ENCODE measurements at places on chromosomes 6 and 20. TPM values are rescaled to one million over a fixed set of nuclear protein-coding genes. Genes with fewer than 3 reads are reported as not detected.
A peak's percentile ranks its signal among the peaks of the same experiment; 100 is the strongest.

- H3K27me3 ChIP-seq: no peaks in the 10 kb centered on the region
- H3K4me3 ChIP-seq: no peak overlapping the region
- H3K27ac ChIP-seq: no peak overlapping the region
- no peak for DNase-seq
Observed at GRCh38 chr6:67914419-67914818, 720.7 kb upstream of the ADGRB3 start.

Gene SCP2D1
- not detected for total RNA-seq

GRCh38 chr6:154394571-154394970, 38.0 kb upstream of the IPCEF1 start:
- DNase-seq: no peak
- H3K4me1 ChIP-seq: no peaks in the 10 kb centered on the region
- no peak overlapping the region for H3K27ac ChIP-seq
- H3K4me3 ChIP-seq: no peak overlapping the region
- H3K27me3 ChIP-seq: no peaks in the 10 kb centered on the region

- no peaks in the 10 kb centered on the region for H3K36me3 ChIP-seq
- H3K27me3 ChIP-seq: no peaks in the 10 kb centered on the region
- H3K27ac ChIP-seq: no peak overlapping the region
- DNase-seq: no peak
- H3K4me1 ChIP-seq: no peaks in the 10 kb centered on the region
- H3K4me3 ChIP-seq: no peak overlapping the region
Observed at GRCh38 chr20:47438464-47439381, 63.0 kb upstream of the NCOA3 start.

DNA sequence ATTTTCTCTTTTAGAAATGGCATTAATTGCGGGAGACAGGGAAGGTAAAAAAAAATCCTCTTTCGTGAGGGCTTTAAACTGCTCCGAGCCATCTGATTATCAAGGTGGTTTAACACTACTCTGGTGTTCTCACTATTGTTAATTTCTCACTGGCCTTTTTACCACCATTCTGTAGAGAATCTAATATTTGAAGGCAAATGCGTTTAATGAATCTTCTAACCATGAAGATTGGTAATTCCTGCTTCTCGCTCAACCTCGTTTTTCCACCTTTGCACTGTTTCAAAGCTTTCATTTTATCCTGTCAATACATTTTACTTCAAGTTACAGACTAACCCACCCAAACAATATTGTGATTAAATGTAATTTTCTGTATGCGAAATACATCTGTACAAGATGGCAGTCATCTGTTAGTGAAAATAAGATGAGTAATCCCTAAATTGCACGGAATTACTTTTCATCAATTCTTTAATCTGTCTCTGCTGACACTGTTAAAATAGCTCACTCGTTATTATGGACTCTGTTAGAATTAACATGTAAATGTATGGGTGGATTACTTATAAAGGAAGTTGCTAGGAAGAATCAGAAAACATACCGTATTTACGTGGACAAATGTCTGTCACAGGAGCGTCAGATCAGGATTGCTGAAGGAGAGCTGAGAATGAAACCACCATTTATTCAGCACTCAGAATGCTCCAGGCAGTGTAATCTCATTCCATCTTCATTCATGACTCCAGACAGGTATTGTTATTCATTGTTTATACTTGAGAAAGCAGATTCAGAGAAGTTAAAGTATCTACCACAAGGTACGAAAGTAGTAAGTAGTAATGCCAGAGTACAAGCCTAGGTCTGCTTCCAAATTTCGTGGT, 1.1 kb upstream of the LCA5 start:
- H3K4me3 ChIP-seq: peak overlapping the region; percentile 78
- no peak for DNase-seq
- no peaks in the 10 kb centered on the region for H3K4me1 ChIP-seq
- no peaks in the 10 kb centered on the region for H3K36me3 ChIP-seq
- no peaks in the 10 kb centered on the region for H3K27me3 ChIP-seq
- peak overlapping the region; percentile 89 for H3K27ac ChIP-seq

Gene SDCBP2
- not detected for total RNA-seq

DNA sequence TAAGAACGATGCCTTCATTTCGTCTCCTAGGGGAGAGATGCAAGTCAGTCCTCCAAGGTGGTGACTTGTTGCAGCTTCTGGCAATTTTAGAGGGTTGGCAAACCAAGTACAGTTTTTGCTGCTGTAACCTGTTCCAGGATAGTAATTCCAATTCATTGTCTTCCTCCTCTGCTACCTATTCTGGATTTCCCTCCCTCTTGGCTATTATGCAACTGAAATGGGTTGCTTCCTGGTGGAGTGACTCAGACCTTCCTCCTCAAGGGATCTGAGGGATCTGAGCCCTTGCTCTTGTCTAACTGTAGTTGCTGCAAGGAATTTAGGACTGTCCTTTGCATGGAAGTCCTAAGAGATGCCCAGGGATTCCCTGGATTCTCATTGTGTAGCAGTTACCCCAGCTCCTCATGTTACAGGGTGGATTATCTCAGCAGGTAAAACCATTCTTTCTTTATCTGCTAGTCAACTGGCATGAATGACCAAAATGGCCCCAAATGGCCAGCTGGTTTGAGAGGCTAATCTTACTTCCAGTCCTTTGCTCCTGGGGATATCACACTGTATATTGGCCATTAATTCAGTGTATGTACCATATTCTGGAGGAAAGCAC, 17.6 kb upstream of the ELMO2 start:
- no peaks in the 10 kb centered on the region for H3K36me3 ChIP-seq
- DNase-seq: no peak
- H3K4me1 ChIP-seq: no peaks in the 10 kb centered on the region
- no peaks in the 10 kb centered on the region for H3K27me3 ChIP-seq

GRCh38 chr6:117404548-117404947, 21.2 kb downstream of the ROS1 start:
- no peak overlapping the region for H3K4me3 ChIP-seq
- no peaks in the 10 kb centered on the region for H3K27me3 ChIP-seq
- DNase-seq: no peak

Gene ACAT2
- total RNA-seq: 0.85 TPM

Data from ascending aorta (tissue), 2 donors.